Activated T-helper 2 cell treated with anti-CD3 and anti-CD28 coated beads, Interferon-gamma antibody, Interleukin-2, Interleukin-4, amounts not matched to agents 10 μg/mL and 5 μg/mL and 100 μg/mL, durations not matched to agents 14 hours and 24 hours and 36 hours (primary cell): ENCODE measurements at places on chromosomes 5 and 9. TPM values are rescaled to one million over a fixed set of nuclear protein-coding genes. Genes with fewer than 3 reads are reported as not detected.
A peak's percentile ranks its signal among the peaks of the same experiment; 100 is the strongest.

The PLK2 gene
- 18.2 and 20.1 TPM in 2 replicates for total RNA-seq

The SLC25A2 gene
- total RNA-seq, result 0.16 TPM in 1 of 2 replicates, not detected in the other

The SLC34A3 gene
- total RNA-seq, result not detected in 2 replicates

DNA sequence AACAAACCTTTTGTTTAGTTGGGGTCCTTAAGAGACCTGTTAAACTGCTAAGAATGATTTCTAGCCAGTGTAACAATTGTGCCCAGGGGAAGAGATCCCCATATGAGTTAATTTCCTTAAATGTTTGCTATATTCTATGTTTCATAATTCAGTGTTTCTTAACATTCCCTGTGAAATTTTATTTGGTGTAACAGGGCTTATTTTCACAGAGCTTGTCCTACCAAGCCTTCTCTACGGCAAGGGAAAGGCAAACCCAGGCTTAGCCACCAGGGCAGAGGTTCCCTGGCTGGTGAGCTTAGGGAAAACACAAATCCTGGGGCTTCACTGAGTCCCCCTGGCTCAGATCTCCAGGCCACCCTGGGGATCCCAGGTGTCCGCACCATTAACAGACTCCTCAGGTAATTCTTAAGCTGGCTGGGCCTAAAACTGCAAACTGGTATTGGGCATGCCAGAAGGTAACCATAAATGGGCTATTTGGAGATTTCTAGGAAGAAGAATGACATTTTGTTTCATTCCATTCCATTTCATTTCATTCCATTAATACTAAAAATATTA is 17.0 kb upstream of the LCP2 start:
- H3K27me3 ChIP-seq, result no peaks in the 10 kb centered on the region
- H3K27ac ChIP-seq, result no peak overlapping the region
- H3K36me3 ChIP-seq, result no peaks in the 10 kb centered on the region
- no peak for DNase-seq
- peaks cover 55% of the 10 kb centered on the region for H3K4me1 ChIP-seq

DNA sequence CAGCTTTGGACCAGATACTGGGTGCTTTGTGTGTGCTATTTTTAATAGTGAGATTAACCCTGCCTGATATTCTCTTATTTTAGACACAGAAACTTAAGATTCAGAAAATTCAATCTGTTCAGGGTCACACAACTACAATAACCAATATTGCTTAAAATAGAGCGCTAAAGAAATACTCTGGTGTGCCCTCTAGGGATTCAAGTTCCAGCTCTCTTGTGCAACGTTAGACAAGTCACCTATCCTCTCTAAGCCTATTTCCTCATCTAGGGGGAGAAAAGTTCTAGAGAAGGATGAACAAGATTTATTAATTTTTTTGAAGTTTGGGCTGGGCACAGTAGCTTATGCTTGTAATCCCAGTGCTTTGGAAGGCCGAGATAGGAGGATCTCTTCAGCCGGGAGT is 2.1 kb upstream of the SCAI start:
- DNase-seq, result no peak
- peaks cover 13% of the 10 kb centered on the region for H3K36me3 ChIP-seq
- no peak overlapping the region for H3K27ac ChIP-seq
- H3K4me1 ChIP-seq, result peaks cover 28% of the 10 kb centered on the region
- no peak overlapping the region for H3K4me3 ChIP-seq
- no peaks in the 10 kb centered on the region for H3K27me3 ChIP-seq

GRCh38 chr9:100602342-100602801 is 24.5 kb downstream of the CAVIN4 start:
- no peak overlapping the region for H3K4me3 ChIP-seq
- H3K36me3 ChIP-seq, result no peaks in the 10 kb centered on the region
- no peak overlapping the region for H3K27ac ChIP-seq
- H3K27me3 ChIP-seq, result peaks cover 8% of the 10 kb centered on the region

- H3K27ac ChIP-seq, result no peak overlapping the region
- H3K4me3 ChIP-seq, result no peak overlapping the region
- H3K4me1 ChIP-seq, result no peaks in the 10 kb centered on the region
- H3K27me3 ChIP-seq, result no peaks in the 10 kb centered on the region
- no peaks in the 10 kb centered on the region for H3K36me3 ChIP-seq
Observed at GRCh38 chr5:33549982-33550567, 109.3 kb downstream of the TARS1 start.

The FOXD4L5 gene
- 0.09 and 0.23 TPM in 2 replicates for total RNA-seq

The SARDH gene
- total RNA-seq, result 1.1 and 1.6 TPM in 2 replicates

The SLC1A1 gene
- 0.14 TPM in 1 of 2 replicates, not detected in the other for total RNA-seq

DNA sequence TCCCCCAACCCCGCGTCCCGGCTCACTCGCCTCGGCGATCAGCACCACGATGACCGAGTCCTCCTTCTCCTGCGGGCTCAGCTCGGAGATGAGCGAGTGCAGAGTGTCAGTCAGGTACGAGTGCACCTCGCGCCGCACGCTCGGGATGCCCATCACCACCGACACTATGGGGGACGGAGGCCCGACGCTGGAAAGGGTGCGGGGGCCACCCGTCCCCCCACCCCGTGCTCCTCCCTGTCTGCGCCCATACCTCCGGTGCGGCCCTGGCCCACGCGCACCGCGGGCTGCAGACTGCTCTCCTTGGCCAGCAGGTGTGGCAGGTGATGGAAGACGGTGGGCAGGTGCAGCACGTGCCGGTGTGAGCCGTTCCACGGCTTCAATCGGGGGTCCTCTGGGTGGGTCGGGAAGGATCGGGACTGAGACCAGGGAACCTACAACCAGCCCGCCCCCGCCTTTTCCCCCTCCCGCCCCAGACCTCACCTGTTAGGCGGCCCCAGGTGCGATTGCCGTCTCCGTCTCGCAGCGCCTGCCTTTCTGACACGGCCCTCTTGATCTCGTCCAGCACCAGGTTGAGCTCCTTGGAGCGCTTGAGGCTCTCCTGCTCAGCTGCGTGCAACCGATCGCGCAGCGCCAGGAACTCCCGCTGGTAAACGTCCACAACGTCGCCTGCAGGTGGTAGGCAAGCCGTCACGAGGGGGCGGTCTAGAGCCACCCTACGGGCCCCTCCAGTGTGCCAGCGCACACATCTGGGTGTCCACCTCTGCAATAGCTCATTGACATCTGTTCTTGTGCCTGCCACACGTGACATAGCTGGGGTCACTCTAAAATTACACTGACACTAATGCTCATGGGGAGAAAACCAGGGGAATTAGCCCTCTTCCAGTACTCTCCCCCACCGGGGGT is 5.1 kb downstream of the MGAT4B start:
- H3K36me3 ChIP-seq, result peaks cover 41% of the 10 kb centered on the region
- DNase-seq, result peak; percentile 71
- H3K4me3 ChIP-seq, result no peak overlapping the region
- H3K4me1 ChIP-seq, result peaks cover 35% of the 10 kb centered on the region
- H3K27ac ChIP-seq, result no peak overlapping the region
- no peaks in the 10 kb centered on the region for H3K27me3 ChIP-seq

DNA sequence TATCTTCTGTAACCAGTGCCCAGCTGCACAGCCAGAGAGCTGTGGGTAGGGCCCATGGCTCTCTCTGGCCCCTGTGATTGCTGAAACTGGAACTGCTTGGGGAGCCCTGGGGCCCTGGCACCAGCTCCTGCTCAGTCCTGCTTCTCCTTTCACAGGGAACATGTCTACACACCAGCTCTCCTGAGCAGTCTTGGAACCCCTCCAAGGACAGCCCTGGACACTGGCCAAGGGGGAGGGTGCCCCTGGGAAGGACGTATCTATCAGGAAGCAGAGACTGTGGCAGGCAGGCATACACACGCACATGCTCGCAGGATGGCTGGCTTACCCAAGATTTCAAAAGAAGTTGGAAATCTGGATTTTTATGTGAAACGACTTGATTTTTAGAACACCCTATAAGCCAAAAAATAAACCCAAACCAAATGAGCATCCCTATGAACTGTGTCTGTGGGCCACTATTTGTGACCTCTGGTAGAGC is 8.8 kb upstream of the TRAF1 start:
- DNase-seq, result no peak
- peaks cover 3% of the 10 kb centered on the region for H3K36me3 ChIP-seq
- no peaks in the 10 kb centered on the region for H3K27me3 ChIP-seq

DNA sequence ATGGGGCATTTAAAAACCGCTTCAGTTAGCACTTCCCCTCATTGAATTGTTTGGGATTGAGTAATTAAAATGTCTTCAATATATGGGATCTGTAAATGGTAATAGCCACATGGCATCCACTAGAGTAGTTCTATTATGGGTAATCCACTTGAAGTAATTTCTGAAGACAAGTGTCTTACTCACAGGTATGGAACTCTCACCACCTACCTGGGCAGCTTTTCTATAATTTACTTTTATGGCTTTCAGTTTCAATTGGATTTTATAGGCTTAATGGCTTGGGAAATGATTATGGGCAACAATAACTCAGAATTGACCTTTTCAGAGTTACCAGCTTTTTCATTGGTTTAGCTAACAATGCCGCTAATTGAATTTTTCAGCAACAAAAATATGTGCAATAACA is 597.9 kb downstream of the PTPRD start:
- no peak overlapping the region for H3K4me3 ChIP-seq
- no peaks in the 10 kb centered on the region for H3K27me3 ChIP-seq
- no peak for DNase-seq
- H3K27ac ChIP-seq, result no peak overlapping the region
- no peaks in the 10 kb centered on the region for H3K36me3 ChIP-seq

DNA sequence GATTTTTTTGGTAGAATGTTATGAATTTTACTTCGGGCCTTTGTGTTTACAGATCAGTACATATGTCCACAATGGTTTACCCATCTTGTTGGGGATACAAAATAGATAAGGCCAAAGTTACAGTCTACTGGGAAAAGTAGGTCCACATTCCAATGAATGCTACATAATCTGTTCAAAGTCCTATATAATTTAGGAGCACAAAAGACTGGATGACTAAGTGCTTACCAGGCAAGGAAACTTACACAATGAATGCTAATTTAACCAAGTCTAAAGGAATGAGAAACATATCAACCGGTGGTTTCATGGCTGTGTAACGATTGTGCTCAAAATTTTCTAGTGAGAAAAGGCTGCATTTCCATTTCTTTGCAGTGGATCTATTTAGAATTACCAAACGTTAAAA is 97.4 kb upstream of the TRPM3 start:
- H3K4me1 ChIP-seq, result no peaks in the 10 kb centered on the region
- H3K4me3 ChIP-seq, result no peak overlapping the region
- no peaks in the 10 kb centered on the region for H3K36me3 ChIP-seq
- H3K27me3 ChIP-seq, result no peaks in the 10 kb centered on the region

DNA sequence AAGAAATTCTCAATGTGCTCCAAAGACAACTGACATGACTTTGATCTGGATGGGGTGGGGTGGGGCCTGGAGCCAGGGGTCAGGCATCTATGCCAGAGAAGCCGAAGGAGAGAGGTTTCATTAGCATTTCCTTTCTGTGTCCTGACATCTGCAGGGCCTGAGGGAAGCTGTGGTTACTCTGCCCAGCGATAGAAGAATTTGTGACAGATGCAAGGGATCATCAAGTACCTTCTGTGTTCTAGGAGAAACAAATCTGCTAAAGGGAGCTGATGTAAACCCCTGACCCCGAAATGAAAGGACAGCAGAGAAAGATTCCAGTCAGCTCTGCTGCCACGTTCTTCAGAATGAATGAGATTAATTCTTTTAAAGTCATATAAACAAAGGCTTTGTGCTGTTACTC is 335.7 kb downstream of the PRELID2 start:
- DNase-seq, result no peak

GRCh38 chr5:40464511-40464910 is 215.2 kb upstream of the PTGER4 start:
- peaks cover 17% of the 10 kb centered on the region for H3K36me3 ChIP-seq
- DNase-seq, result no peak
- H3K4me3 ChIP-seq, result no peak overlapping the region
- peaks cover 9% of the 10 kb centered on the region for H3K4me1 ChIP-seq

GRCh38 chr5:109775130-109775529 is 85.4 kb downstream of the MAN2A1 start:
- peaks cover 33% of the 10 kb centered on the region for H3K36me3 ChIP-seq
- no peak overlapping the region for H3K27ac ChIP-seq
- H3K4me1 ChIP-seq, result no peaks in the 10 kb centered on the region
- H3K4me3 ChIP-seq, result no peak overlapping the region

The DELE1 gene
- 74.1 and 76.8 TPM in 2 replicates for total RNA-seq

DNA sequence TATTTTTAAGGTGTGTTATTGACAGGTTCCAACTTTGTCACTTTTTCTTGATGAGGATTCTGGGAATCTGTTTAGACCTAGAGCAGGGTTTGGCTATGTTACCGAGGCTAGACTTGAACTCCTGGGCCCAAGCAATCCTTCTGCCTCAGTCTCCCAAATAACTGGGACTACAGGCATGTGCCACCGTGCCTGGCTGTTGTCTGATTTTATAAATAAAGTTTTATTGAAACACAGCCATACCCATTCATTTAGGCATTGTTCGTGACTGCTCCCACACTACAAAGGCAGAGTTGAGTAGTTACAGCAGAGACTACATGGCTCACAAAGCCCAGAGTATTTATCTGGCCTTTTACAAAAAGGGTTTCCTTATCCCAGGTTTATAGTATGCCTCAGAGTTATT is 80.5 kb upstream of the TTC23L start:
- no peak overlapping the region for H3K27ac ChIP-seq
- DNase-seq, result no peak
- no peaks in the 10 kb centered on the region for H3K4me1 ChIP-seq

DNA sequence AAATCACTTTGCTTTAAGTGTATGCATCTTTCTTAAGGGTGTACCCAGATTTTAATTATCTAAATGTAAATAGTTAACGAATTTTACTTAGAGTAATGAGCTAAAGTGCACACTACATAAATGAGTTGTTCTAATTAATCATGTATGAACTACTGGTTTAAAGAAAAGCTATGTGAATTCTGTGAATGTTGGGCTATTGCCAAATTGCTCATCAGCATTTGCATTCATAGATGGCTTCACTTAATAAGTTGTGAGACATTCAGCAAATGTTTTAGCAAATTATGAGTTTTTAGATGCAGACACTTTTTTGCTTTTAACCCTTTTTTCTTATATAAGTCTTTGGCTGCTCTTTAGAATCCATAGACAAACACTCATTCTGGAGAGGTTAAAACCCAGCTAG is 175.7 kb downstream of the PBX3 start:
- no peak overlapping the region for H3K4me3 ChIP-seq
- H3K27ac ChIP-seq, result no peak overlapping the region
- H3K4me1 ChIP-seq, result no peaks in the 10 kb centered on the region
- H3K36me3 ChIP-seq, result no peaks in the 10 kb centered on the region
- no peaks in the 10 kb centered on the region for H3K27me3 ChIP-seq

The ADAM19 gene
- 229 and 237 TPM in 2 replicates for total RNA-seq

DNA sequence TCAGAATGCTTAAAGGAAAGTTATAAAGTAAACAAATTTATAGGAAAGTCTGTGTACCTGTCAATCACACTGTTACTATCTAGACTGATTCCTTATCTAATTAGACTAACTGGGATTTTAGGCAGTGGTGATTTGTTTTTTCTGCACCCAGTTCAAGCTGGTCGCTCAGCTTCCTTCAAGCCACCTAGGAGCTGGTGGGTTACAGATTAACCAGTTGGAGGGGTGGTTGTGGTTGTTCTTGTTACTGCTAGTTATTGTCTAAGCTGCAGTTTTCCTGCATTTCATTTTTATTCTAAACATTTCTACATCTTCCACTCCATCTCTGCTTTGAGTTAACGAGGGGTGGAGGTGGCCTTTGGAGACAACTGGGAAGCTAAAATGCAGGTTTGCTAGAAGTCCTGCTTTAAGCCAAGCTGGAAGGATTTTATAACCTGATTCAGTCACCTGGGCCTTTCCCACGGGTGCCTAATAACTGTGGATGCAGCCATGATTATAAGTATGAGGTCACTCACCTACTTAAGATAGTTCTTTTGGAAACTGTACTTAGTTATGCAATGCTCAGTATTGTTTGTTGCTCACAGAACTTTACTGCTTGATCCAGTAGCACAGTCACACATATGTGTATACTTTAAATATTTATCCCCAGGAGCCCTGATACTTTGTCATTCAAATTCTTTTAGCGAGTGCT is 303.9 kb upstream of the DAP start:
- H3K4me1 ChIP-seq, result no peaks in the 10 kb centered on the region
- DNase-seq, result no peak
- H3K27me3 ChIP-seq, result no peaks in the 10 kb centered on the region
- H3K4me3 ChIP-seq, result no peak overlapping the region
